ENCODE measurements at places on chromosomes 1 and 21.
A peak's percentile ranks its signal among the peaks of the same experiment; 100 is the strongest.

- peak; percentile 22 for DNase-seq
Measured at GRCh38 chr1:194833111-194833510, 1646.7 kb upstream of the B3GALT2 start.

DNA sequence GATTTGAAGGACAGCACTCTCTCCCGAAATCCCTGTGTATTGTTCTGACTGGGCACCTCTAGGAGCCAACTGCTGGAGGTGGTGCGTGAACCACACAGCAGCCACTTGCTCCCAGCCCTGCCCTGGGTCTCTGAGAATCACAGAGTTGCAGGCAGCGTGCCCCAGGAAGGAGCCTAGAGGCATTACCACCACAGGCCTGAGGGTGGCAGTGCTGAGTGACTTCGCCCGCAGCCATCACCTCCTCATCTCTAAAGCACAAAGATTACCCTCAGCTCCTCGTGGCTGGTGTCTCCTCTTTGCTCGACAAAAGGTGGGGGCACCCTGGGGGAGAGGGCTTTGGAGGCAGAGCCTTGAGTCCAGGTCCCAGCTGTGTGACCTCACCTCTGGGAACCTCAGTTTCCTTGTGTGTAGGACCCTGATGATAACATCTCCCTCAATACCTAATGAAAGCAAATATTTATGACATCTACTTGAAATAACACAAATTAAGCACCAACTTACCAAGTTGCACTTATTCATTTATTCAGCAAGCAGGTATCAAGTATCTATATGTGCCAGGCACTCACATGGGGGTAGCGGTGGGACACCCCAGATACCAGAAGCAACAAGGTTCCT lies 86.3 kb downstream of the VWA5B1 start:
- peak; percentile 48 for DNase-seq

- DNase-seq = peak; percentile 94
Measured at GRCh38 chr1:54273092-54273794, 73.3 kb downstream of the MRPL37 start.

- no peak for DNase-seq
Measured at GRCh38 chr1:21539933-21540332, 30.7 kb downstream of the ALPL start.

DNA sequence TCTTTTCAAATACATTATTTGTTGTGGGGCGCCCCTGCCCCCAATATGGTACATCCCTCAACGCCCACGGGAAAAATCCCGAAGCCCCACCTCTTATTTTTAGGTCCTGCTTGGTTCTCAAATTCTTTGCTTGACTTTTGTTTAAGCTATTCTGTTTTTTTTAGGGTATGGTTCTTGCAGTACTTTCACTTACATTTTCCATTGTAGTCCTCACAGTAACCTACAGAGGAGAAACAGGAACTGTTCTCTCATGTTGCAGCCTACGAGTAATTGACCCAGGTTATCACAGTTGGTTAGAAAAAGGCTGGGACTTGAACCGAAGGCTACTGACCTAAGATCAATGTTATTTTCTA lies 697 bp upstream of the C21orf91 start:
- peak; percentile 38 for DNase-seq

All from DMS153 (cell line).